Foreskin fibroblast (primary cell): ENCODE measurements at places on chromosomes 12 and 14.
A peak's percentile ranks its signal among the peaks of the same experiment; 100 is the strongest.

DNA sequence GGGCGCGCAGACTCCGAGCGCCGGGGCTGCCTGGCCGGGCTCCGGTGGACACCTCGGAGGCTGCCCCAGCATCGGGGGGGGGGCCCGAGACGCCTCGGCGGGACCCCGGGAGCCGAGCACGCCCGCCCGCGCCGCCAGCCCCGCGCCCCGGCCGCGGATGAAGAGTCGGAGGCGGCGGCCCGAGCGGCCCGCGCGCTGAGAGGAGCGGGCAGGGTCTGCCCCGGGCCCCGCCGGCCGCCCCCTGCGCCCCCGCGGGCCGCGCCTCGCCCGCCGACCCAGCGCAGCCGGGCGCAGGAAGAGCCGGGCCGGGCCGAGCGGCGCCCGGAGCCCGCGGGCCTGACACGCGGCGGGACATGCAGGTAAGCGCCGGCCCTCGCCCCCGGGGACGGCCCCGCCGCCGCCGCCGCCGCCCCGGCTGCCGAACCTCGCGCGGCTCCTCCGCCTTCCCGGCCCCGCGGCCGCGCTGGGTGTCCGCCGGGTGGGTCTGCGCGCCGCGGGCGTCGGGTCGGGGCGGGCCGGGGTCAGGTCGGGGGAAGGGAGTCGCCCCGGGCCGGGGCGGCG, 63.7 kb downstream of the FBXL14 start:
- no peak for DNase-seq

DNA sequence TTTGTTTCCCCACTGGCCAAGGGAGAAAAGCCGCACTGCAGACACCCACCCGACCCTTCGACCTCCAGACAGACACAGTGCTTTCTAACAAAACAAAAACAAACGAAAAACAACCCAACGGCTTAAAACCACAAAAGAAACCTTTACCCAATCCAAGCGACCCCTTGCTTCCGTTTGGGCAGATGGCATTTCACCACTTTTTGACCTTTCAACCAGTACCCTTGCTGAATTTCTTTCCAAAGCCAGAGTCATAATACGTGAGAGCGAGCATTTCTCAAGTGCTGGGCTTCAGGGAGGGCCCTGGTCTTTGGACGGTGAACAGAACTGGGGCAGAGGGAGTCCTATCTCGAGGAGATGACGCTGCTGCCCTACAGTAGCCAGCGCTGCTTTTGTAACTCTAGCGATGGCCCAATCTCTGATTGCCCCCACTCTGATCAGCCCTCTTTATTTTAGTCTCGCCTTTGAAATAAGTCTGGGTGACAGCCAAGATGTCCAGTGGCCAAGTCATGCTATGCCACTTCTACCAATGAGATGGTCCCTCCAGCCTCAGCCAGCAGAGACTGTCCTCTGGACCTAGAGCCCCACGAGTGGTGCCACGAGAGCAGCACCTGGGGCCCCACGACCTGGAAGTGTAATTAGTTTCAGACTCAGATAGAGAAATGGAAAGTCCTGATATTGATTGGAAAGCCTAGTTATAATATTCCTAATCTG, 21.9 kb upstream of the ADIPOR2 start:
- DNase-seq, result no peak

GRCh38 chr12:5047094-5047493, 3.4 kb downstream of the KCNA5 start:
- DNase-seq, result no peak

GRCh38 chr14:76976240-76977005, 52.1 kb downstream of the IRF2BPL start:
- DNase-seq, result no peak

- DNase-seq, result no peak
These were observed 209.2 kb downstream of the ZFP36L1 start for GRCh38 chr14:68583548-68584280.

- no peak for DNase-seq
These were observed 7.9 kb upstream of the CPSF6 start for GRCh38 chr12:69231479-69231878.

- DNase-seq, result no peak
These were observed 426.8 kb downstream of the VRK1 start for GRCh38 chr14:97224016-97224415.

GRCh38 chr12:75954041-75954440, 77.5 kb downstream of the PHLDA1 start:
- peak; percentile 95 for DNase-seq

GRCh38 chr12:121628037-121628436, 1.7 kb downstream of the ORAI1 start:
- peak; percentile 66 for DNase-seq

DNA sequence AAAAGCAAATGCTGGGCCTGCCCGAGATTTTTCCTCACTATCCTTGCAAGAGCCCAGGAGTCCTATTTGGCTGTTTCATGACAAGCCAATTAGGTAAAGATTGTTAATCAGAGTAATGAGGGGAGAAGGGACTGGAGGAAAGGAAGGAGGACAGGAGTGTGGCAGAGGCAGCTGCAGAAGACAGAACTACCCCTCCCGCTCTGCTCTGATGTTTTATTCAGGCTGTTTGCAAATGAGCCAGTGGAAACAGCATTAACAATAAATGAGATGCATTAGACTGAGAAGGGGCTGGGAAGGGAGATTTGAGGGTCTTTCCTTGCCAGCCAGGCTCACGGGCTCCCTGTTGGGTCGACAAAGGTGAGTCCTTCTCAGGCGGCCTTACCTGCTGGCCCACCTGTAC, 421.0 kb upstream of the CCDC196 start:
- DNase-seq, result no peak

- DNase-seq, result no peak
These were observed 154.1 kb downstream of the NEDD1 start for GRCh38 chr12:97061171-97061570.

DNA sequence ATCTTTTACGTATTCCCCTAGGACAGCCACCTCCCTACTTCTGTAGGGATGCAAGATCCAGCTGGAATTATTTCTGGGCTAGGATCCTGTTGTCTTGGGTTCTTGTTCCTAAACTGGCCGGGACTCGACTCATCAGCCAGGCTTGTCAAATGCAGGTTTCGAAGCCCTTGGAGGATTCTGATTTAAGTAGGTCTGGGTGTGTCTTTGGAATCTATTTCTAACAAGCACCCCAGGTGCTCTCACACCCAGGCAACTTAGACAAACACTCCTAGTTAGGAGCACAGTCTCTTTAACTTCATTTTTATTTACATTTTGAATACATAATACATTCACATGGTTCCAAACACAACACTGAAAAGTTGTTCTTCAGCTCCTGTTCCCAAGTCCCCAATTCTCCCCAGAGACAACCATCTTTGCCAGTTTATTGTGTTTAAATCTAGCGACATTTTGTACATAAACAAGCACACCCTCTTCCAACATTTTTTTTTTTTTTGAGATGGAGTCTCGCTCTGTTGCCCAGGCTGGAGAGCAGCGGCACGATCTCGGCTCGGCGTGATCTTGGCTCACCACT, 20.9 kb downstream of the MORN3 start:
- no peak for DNase-seq

- DNase-seq, result peak; percentile 67
These were observed 1.7 kb upstream of the CFAP251 start for GRCh38 chr12:121916719-121917118.

DNA sequence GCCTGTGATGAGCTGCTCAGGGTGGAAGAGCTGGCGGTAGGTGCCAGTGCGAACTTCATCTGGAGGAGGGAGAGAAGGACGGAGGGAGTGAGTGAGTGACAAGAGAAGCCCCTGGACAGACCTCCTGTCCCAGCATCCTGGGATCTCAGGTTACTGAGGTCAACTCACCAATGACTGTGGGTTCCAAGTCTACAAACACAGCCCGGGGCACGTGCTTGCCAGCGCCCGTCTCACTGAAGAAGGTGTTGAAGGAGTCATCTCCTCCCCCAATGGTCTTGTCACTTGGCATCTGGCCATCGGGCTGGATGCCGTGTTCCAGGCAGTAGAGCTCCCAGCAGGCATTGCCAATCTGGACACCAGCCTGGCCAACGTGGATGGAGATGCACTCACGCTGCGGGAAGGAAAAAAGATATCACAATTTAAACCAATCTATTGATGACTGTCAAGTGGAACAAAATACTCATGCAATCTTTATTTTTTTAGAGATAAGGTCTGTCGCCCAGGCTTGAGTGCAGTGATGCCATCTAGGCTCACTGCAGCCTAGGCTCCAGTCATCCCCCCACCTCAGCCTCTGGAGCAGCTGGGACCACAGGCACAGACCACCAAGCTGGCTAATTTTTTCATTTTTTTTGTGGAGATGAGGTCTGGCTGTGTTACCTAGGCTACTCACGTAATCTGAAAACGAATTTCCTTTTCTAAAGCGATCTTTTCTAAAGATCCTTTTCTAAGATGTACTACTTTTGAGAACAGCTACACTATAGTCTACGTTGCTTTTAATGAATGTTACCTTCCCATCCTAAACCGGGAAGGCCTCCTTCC, 1.7 kb downstream of the TUBA1B start:
- no peak for DNase-seq

- no peak for DNase-seq
These were observed 165.1 kb downstream of the SLC38A4 start for GRCh38 chr12:46660719-46661109.

DNA sequence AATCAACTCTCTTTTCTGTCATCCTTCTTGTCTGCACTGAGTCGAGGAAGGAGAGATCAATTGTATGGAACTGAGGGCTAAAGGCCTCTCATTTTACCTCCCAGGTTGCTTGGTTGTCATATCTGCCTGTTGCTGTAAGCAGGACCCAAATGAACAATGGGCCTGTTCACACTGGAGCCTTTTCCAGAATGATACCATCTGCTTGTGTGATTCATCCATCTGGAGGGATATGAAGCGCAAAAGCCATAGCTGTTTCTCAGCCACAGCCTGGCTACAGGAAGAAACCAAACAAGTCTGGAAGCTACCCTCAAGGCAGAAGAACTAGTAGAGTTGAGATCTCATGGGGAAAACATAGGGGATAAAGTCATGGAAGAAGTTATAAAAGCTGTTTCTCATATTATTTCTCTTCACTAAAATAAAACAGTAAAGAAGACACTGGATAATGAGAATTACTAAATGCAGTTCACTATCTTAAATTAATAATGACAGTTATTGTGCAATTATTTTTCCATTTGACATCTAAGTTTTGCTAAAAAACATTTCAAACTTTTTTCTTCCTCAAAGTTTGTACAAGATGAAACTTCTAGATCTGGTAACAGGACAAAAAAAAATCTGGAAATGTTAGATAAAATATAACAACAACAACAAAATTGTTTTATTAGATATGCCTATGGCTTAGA, 106.3 kb downstream of the SPTSSA start:
- DNase-seq, result peak; percentile 77

- DNase-seq, result no peak
These were observed 37.5 kb downstream of the TM7SF3 start for GRCh38 chr12:26976687-26977086.

DNA sequence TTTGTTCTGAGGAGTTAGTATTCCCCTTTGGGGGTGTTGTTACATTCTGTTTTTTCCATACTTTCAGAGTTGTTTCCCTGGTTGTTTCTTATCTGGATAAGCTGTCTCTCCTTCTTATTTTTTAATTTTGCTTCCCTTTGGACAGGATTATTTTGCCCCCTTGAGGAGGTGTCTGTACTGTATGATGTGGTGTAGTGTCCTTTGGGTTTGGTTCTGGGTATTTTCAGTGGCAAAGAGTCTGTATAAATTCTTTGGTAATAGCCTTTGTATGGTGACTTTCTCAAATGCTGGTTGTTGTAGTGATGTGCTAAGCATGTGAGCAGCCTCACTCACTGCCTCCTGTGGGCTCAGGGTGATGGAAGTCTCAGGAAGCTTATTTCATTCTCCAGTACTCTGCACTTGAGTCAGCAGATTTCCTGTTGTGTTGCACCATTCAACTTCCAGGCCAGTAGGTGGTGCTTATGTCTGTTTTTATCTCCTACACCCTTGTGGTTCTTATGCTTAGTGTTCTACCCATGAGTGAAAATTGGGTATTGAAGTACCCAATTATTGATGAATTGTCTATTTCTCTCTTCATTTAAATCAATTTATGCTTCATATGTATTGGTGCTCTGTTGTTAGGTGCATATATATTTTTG, 103.3 kb upstream of the PMCH start:
- DNase-seq, result peak; percentile 29

DNA sequence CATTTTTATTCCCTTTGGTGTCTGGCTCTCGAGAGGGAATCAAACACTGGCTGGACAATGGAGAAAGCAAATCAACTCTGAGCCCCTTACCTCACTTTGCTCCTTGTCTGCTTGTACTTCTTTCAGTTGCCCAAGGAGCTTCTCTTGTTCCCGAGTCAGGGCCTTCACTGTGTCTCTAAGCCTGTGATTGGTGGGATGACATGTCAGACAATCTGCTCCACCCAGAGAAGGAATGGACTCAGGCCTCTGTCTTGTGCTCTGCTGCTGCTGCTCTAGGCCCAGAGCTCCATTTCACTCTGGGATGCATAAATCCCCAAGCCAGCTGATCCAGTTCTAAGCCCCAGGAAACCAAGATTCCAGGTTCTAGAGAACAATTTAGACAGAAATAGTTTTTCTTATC, 7.6 kb downstream of the CALCOCO1 start:
- DNase-seq, result no peak

- DNase-seq, result peak; percentile 78
These were observed 33.6 kb downstream of the CMKLR1 start for GRCh38 chr12:108305520-108305919.

DNA sequence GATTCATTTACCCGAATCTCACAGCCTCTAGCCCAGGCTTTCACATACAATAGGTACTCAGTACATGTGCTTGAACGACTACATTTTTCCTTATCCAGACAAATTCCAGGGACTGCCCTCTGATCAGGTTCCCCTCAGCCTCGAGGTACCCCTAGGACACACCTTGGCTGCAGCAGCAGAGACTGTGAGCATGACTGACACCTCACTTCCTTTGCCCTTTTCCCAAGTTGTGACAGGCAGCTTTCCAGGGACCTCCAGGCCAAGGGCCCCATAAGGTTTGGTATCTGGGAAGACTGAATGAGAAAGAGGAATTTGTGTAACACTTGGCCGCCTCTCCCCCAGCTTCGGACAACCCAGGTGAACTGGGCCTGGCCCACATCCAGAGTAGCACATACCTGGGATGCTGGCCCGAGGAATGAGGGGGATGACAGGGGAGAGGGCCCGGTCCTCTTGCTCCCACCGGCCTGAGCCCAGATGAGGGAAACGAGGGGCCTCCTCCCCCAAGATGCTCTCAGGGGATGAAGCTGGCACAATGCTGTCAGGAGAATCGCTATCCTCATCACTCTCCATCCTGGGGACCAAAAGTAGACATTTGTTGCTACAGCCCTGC, 10.2 kb upstream of the PRKAG1 start:
- DNase-seq, result no peak

- no peak for DNase-seq
These were observed 28.8 kb upstream of the RPLP0 start for GRCh38 chr12:120229487-120230325.
